ENCODE measurements at places on chromosomes 16 and 17.

DNA sequence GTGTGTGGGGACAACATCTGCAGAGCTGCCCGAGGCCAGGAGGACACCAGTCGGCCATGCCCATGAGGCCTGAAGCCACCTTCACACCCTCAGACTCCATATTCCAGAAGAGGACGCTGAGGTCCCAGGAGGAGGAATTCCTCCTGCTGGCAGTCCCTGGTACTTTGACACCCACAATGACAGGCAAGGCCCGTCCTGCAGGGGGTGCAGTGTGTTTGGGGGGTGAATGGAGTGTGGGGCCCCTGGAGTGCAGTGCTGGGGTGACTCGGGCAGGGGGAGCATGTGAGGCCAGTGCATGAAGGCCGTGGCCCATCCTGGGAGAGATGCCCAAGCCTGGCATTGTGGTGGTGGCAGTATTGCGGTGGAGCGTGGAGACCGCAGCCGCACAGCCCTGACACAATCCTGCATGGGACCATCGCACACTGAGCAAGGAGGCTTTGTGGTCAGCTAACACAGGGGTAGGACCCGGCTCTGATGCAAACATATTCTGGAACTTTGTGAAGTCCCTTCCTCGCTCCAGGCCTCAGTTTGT lies 52.2 kb downstream of the ZDHHC7 start:
- DNase-seq = no peak

DNA sequence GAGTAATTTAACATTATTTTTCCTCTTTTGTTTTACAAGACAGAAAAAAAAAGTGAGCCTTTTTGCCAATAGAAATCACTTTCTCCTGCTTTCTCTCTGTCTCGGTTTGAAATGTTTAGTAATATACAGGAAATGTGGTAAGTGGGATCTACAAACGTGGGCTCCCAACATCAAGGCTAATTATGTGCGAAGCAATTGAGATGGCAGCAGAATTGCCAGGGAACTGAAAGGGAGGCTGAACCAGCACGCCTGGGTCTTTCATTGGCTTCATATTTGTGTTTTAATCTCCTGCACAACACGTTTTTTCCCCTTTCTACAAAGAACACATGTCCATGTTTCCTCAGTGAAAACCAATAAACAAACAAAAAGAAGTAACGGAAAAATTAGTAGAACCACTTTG lies 743.9 kb upstream of the SOX9 start:
- no peak for DNase-seq

DNA sequence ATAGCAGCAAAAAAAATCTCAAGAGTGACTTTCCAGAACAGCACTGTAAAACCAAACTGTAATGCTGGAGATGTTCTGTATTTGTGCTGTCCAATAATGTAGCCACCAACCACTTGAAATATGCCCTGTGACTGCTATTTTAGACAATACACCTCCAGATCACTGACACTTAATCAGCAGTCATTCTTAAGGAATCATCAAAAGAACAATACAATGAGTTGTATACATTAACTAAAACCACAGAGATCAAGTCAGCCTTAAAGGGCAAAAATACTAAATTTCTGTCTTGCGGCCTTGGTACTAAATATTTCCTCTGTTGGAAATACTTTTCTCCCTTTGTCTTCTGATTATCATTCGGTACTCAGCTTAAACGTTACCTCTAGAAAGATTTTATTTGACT lies 33.6 kb upstream of the ANKFY1 start:
- DNase-seq = no peak

- DNase-seq = no peak
Observed at GRCh38 chr16:61968242-61969076, 67.8 kb downstream of the CDH8 start.

- DNase-seq = no peak
Observed at GRCh38 chr16:14566599-14566998, 63.5 kb downstream of the PARN start.

GRCh38 chr17:58224315-58224714 lies 5.3 kb upstream of the MKS1 start:
- peak; percentile 12 for DNase-seq

DNA sequence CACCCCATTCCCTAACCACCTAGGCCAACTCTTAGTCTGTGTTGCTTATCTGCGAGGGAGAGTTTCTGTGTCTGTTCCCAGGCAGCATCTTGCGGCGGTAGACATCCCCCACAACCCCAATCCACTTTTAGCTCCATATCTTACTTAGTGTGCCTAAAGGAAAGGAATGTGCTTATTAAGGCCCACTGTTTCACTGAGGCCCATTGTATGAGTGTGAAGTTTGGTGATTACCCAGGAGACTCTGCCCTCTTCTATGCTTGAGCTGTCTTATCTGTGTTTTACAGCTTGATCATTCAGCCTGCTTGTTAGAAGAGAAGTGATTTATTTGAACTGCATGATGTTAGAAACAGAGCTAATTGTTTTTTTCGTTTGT lies 10.3 kb upstream of the MLYCD start:
- no peak for DNase-seq

DNA sequence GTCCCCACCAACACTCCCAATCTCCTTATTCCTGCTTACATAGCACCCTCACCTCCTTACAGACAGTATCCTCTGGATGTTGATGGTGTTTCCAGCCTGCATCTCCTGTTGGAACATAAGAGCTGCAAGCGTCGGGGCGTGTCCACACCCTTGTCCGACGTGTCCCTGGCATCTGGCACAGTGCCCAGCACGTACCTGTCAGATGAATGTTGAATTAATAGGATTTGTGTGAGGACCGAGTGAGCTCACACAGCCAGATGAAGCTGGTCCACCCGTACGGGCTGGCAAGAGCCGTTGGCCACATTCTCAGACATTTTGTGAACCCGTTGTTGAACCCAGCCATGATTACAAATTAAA lies 12.2 kb upstream of the CBX4 start:
- DNase-seq = no peak

Measured in fibroblast of gingiva (primary cell).